ENCODE measurements at places on chromosomes 2 and 18.
A peak's percentile ranks its signal among the peaks of the same experiment; 100 is the strongest.

- H3K27ac ChIP-seq = peak overlapping the region; percentile 88
- DNase-seq = no peak
- H3K4me3 ChIP-seq = no peak overlapping the region
- no peaks in the 10 kb centered on the region for H3K27me3 ChIP-seq
- peaks cover 8% of the 10 kb centered on the region for H3K4me1 ChIP-seq
- no peaks in the 10 kb centered on the region for H3K36me3 ChIP-seq
Measured at GRCh38 chr2:205694256-205694655, 12.0 kb downstream of the NRP2 start.

DNA sequence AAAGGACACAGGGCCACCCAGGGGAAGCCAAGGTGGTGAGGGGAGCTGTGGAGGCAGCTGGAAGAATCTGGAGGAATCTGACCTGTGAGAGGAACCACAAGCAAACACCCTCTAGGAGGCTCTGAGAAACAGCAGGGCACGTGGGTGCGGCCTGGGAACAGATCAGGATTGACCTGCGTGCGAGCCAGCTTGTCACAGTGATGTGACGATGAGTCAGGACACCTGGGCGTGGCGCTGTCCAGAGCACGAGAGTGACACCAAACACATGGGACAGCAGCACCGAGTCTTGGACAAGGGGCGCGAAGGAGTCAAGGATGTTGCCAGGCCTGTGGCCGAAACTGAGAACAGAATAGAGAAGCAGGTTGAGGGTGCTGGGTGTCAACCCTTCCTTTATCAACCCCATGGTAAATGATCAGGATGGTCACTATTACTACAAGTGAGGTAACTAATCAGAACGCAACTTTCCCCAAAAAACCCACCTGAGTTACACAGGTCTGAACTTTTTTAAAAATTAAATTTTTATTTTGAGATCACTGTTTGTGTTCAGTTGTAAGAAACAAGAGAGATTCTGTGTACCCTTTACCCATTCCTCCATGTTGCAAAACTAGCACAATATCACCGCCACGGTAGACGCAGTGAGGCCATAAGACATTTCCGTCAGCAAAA, 637 bp upstream of the SFT2D3 start:
- peak; percentile 90 for DNase-seq
- H3K27me3 ChIP-seq = no peaks in the 10 kb centered on the region

DNA sequence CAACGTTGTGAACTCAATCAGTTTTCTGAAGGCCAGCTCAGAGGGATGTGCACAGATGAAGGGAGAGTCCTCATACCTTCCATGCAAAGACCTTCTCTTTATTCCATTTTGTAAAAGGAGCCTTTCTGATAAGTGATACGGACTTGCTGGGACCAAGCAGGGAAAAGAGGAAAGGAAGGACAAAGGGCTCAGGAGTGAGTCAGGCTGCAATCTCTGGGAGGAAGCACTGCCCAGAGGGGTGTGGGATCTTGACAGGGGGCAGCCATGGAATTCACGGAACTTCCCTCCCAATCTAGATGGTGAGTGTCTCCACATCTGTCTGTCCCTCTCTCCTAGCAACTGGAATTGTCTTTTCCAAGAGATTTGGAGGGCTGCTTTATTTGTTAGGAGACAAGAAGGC, 281.4 kb upstream of the CELF4 start:
- no peak overlapping the region for H3K27ac ChIP-seq
- DNase-seq = no peak
- H3K27me3 ChIP-seq = no peaks in the 10 kb centered on the region
- H3K4me3 ChIP-seq = no peak overlapping the region

GRCh38 chr2:43340066-43340465, 113.7 kb upstream of the ZFP36L2 start:
- no peaks in the 10 kb centered on the region for H3K27me3 ChIP-seq
- DNase-seq = no peak
- peak overlapping the region; percentile 74 for H3K27ac ChIP-seq
- H3K36me3 ChIP-seq = no peaks in the 10 kb centered on the region

DNA sequence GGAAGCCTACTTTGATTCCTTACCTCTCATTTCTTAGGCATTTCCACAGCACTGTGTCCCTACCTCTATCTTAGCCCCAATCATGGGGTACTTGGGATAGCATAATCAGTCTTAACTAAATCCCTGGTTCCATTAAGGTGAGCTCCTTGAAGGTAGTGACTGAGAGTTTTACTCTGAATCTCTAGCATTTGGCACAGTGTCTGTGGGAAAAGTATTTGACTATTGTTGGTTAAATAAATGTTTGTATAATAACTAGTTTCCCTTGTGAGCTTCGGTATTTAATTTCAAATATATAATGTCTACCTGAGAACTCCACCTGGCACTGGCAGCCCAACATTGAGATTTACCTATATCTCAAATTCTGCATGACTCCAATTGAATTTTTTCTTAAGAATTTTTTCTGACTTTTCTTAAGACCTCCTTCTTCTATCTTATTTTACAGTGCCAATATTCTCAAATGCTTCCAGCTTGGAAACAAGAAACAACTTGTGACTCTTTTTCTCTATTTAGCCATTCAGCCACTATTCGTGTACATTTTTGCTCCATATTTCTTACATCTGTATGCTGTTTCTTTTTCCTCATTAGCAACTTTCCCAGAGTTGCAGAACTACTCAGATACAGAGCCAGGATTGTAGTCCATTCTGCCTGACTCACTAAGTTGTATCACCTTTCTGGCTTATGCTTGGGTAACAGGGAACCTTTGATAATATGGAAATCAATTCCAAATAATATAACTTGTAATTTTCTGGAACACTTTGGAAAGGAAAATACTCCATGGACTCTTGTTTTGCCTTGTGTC, 214.0 kb upstream of the NT5C1B start:
- H3K4me3 ChIP-seq = no peak overlapping the region
- H3K4me1 ChIP-seq = no peaks in the 10 kb centered on the region
- DNase-seq = no peak
- H3K36me3 ChIP-seq = no peaks in the 10 kb centered on the region

GRCh38 chr2:122530814-122531213, 775.4 kb downstream of the TSN start:
- H3K4me1 ChIP-seq = peaks cover 5% of the 10 kb centered on the region
- H3K4me3 ChIP-seq = no peak overlapping the region
- H3K36me3 ChIP-seq = no peaks in the 10 kb centered on the region
- no peak for DNase-seq
- H3K27ac ChIP-seq = no peak overlapping the region

Data from transverse colon (tissue), 4 donors.